Tibial nerve (tissue), 4 donors: ENCODE measurements at places on chromosomes 12 and 14. TPM values are rescaled to one million over a fixed set of nuclear protein-coding genes. Genes with fewer than 3 reads are reported as not detected.

Gene COL2A1
- total RNA-seq = not detected

Gene PTMS
- 184 TPM for total RNA-seq

Gene SIX6
- not detected for total RNA-seq

Gene EID3
- total RNA-seq = 9.6 TPM

Gene RTL1
- total RNA-seq = not detected

Gene SAMD15
- 1.5 TPM for total RNA-seq

Gene BAZ2A
- 162 TPM for total RNA-seq

Gene ZFHX2
- total RNA-seq = 2.1 TPM

Gene CD27
- total RNA-seq = not detected

Gene PTGDR
- 7.4 TPM for total RNA-seq

Gene CCNB1IP1
- total RNA-seq = 51.3 TPM

Gene ARMH4
- total RNA-seq = 3.9 TPM

Gene TMEM132D
- 0.21 TPM for total RNA-seq

Gene GPD1
- 188 TPM for total RNA-seq

Gene FAM177A1
- 74.1 TPM for total RNA-seq

Gene DDX11
- 50.8 TPM for total RNA-seq

Gene SALL2
- total RNA-seq = 10.0 TPM

Gene CLEC6A
- not detected for total RNA-seq

Gene PLD4
- total RNA-seq = not detected

Gene COX8C
- total RNA-seq = not detected

Gene DNAJC22
- total RNA-seq = not detected

Gene PZP
- 0.30 TPM for total RNA-seq

Gene PELI2
- 33.9 TPM for total RNA-seq

Gene HOXC9
- 4.4 TPM for total RNA-seq

Gene FAM222A
- total RNA-seq = 2.5 TPM

Gene CCDC85C
- 0.60 TPM for total RNA-seq

Gene LYSET
- total RNA-seq = 7.7 TPM

Gene KRT2
- total RNA-seq = not detected

Gene SNAPC1
- 10.6 TPM for total RNA-seq

Gene TMEM121
- total RNA-seq = 21.6 TPM

Gene VRTN
- total RNA-seq = not detected

Gene SCNN1A
- 15.9 TPM for total RNA-seq
